ENCODE measurements at places on chromosomes 6 and 20.
A peak's percentile ranks its signal among the peaks of the same experiment; 100 is the strongest.

DNA sequence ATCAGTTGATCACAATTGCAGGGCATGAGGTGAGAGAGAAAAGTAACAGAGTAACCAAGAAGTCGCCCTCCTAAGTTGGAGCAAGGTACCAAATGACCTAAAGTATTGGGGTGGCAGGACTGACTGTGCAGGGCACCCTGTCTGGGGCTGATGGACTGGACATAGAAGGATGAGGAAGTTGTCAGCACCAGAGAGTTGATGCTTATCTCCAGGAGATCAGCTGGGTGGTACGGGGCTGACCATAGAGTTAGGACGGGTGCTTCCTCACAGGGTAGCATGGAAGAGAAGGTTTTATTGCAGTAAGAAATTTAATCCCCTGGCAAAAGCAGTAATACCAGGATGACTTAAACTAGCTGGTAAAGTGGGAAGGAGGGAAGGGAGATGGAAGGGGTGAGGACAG lies 66.7 kb downstream of the TMEM170B start:
- DNase-seq = no peak

DNA sequence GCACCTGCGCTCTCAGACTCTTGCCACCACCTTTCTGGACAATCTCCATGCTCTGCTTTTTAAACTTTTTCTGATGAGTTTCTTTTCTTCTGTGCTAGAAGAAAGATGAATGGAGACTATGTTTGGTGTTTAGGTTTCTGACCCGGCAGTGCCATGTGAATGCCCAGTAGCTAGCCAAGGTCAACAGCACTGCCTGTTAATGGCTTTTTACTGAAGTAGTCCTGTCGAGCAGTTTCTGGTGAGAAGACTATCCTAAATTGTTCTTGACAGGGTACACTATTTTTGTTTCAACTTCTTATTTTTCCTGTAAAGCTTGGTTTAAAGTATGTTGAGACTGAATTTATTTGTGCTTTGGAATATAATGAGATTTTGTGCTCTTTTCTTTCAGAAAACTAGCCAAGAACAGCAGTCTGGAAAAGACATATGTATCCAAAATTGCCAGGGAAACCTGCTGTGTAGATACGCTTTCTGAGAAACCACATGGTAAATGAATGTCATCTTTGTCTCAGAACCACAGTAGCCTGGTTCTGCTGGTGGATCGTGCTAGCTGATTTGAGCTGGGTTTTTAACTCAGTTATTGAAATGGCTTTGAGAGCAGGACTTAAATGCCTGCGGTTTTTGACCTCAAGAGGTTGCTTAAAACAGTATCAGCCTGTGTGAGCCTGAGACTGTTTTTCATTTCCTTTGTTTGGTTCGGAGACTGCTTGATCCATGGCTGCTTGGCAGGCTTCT lies 48.1 kb downstream of the KCNS1 start:
- no peak for DNase-seq

DNA sequence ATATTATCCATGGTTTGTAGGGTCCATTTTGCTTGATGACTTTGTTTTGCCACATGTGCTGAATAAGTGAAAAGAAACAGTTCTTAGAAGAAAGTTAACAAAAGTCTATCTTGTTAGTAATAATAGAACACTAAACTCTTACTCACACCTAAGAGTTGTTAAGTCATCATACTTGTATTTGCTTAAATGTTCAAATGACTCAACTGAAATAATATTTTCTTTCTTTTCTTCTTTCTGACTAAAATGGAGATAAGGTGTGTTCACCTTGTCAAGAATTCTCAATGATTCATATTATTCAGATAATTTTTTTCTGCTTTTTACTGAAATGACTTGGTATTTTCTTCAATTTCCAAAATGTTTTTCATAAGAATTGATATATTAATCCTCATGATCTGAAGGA lies 327.2 kb downstream of the HTR1B start:
- DNase-seq = no peak

GRCh38 chr20:41935259-41935791 lies 317.1 kb upstream of the CHD6 start:
- no peak for DNase-seq

GRCh38 chr20:4717816-4718570 lies 3.7 kb upstream of the PRND start:
- no peak for DNase-seq

- no peak for DNase-seq
Observed at GRCh38 chr6:52512199-52512598, 64.7 kb downstream of the TRAM2 start.

DNA sequence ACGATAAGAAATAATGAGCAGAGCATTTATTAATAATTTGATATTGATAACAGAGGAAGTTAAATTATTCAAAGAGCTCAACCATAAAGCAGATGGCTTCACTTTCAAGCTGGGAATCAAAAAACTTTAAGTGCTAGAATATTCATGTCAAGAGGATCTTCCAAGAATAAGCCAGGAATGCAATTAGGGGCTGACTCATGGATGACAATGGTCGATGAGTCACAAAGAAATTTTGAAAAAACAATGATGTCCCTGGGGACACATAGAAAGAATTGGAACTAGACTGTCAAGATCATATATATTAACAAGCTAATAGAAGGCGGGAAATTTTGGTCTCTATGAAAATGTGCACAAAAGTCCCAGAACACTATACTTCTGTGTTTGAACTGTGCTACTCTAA lies 304.1 kb downstream of the LAMA2 start:
- DNase-seq = no peak

DNA sequence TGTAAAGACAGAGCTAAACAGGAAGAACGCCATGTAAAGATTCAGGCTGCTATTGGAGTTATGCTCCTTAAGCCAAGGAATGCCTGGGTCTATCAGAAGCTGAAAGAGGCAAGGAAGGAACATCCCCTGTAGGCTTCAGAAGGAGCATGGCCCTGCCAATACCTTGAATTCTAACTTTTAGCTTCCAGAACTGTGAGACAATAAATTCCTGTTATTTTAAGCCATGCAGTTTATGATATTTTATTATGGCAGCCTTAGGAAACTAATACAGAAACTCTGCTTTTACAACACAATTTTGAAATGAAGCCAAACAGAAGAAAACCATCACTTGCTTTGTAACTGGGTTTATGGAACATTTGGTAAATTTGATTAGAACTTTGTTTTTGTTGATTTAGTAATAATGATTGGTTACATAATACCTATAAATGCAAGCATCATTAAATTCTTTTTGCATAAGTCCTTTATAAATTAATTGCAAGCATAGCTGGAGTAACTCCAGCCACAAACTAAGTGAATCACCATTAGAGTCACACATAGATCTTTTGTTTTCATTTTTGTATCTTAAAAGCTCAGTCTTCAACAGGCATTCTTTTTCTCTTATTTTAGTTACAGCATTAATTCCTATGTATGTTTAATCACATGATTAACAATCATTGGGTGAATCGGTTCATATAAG lies 33.5 kb upstream of the TSPYL1 start:
- no peak for DNase-seq

DNA sequence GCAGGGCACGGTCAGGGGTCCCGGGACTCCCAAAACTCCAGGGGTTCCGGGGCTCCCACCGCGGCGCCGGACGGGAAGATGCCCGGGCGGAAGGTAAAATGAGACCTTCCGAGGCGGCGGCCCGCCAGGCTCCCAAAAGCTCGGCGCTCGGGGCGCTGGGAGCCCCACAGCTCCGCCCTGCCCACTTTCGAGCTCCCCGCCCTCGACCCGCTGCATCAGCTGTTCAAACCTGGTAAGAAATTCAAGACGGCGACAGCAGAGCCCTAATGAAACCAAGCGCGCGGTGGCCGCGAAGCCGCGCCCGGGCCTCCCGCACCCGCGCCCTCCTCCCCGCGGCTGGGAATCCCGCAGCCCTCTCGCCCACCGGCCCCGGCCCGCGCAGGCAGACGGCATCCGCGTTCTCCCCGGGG lies 369 bp downstream of the SLC4A11 start:
- no peak for DNase-seq

DNA sequence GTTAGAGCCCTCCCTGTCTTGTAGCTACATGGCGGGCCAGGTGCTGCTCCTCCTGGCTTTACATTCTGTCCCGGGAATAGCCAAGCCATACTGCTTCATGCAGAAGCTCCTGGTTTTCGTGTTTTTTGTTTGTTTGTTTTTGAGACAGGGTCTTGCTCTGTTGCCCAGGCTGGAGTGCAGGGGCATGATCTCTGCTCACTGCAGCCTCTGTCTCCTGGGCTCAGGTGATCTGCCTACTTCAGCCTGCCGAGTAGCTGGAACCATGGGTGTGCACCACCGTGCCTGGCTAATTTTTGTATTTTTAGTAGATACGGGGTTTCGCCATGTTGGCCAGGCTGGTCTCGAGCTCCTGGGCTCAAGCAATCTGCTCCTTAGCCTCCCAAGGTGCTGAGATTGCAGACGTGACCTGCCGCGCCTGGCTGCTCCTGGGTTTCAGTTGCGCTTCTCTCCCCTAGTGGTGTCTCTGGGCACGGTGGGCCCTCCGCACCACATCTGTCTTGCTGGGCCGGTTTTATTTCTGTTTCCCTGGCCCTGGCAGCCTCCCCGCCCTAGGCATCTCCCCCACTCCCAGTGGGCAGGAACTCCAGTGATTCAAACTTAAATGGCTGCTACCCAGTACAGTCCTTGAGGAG lies 12.9 kb downstream of the CDYL start:
- no peak for DNase-seq

- peak; percentile 69 for DNase-seq
Observed at GRCh38 chr6:139846538-139847456, 472.3 kb upstream of the CITED2 start.

DNA sequence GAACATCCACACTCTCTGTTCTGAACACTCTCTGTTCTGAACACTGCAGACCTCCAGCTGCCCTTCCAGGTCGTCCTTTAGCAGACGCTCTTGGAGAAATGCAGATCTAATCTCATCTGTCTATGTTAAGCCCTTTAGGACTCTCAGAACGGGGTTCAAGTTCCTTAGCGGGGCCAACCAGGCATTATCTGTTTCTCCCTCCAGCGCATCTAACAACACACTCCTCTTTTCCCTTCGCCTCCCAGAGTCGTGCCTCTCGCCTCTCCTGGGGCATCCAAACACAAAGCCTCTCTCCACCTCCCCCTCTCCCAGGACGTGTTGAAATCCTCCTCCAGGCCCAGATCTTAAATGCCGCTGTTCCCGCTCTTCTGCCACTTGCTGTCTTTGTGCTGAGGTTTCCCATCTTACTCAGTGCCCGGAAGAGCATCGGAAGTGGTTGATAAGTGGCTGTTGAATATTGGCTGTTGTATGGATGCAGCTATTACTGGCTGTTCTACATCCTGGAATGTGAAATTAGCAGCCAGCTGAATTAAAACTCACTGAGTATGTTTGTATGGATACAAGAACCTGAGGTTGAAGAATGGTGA lies 108.4 kb upstream of the GGTLC1 start:
- no peak for DNase-seq

GRCh38 chr20:24695529-24696225 lies 226.2 kb downstream of the SYNDIG1 start:
- no peak for DNase-seq

GRCh38 chr6:152461556-152461955 lies 175.6 kb downstream of the SYNE1 start:
- no peak for DNase-seq

DNA sequence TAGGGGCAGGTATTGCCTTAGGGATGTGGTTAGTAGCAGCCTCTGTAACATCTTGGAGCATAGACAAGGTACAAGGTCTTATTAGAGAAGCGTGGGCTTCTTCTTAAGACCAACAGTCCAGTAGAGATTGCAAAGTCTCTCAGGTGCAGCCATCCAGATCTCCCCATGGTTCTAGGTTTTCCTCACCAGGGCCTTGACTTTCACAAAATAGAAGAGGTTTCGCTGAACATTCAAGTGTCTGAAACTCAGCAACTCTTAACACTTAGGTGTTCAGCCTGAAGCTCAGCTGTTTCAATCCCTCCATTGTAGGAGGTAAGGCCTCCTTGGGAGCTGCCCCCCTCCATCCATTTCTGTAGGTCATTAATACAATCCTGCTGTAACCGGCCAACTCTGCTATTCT lies 44.4 kb downstream of the GOPC start:
- no peak for DNase-seq

- no peak for DNase-seq
Observed at GRCh38 chr20:34369265-34369664, 6.2 kb downstream of the ITCH start.

DNA sequence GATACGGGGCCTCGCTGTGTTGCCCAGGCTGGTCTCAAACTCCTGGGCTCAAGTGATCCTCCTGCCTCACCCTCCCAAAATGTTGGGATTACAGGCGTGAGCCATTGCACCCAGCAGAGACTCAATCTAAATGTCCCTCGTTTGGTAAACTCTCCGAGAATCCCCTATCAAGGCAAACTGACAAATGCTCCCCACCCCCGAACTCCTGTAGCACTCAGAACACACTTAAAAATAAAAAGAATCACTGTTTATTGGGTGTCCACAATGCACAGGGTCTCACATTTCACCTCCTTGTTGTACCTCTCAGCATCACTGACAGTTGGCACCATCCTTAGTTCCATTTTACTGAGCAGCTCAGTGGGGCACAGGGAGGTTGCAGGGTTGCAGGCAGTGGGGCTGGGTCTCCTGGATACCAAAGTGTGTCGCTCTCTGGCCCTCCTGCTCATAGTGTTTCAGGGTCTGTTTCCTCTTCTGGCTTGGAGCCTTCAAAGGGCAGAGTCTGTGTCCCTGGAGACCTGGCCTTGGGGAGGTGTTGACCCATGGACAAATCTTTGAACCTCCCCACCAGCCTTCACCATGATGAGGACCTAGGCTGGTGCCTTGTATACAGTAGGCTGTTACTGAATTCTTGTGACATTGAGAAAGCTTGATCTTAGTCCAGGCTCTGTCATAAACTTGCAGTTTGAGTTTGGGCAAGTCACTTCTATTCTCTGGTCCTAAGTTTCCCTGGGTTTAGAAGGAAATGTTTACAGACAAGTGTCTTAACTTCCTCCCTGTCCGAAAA lies 8.5 kb upstream of the SRC start:
- DNase-seq = no peak

DNA sequence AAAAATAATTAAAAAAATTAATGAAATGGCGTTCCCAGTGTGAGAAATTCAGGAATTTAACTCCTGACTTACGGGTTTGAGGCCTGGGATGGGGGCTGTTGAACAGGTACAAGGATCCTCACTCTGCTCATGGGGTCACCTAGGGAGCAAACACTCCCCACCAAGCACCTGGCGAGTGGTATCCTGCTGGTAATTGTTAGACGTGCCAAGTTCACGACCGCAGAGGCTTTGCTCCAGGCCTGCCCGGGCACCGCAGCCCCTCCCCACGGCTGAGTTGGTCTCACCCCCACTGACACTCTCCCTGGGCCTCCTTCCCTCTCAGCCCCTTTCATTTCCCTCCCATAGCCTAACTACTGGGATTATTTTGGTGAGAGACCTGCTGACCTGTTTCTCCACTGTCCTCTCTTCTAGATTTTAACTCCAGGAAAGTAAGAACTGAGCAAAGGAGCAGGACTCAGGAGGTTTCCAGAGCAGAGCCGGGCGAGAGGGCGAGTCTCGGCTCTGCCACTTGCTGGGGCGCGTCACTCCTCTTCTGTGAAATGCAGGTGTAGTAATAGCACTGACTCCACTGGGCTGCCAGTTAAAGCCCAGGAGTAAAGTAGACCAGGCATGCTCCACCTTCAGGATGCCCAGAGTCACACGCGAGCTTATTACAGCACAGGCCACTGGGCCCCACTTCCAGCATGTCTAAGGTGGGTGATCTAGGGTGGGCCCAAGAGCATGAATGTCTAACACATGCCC lies 22.8 kb downstream of the BMP7 start:
- no peak for DNase-seq

GRCh38 chr6:28330041-28330440 lies 5.9 kb downstream of the ZSCAN31 start:
- DNase-seq = no peak

- DNase-seq = no peak
Observed at GRCh38 chr6:8588176-8588575, 152.8 kb upstream of the SLC35B3 start.

GRCh38 chr20:709423-709822 lies 33.8 kb upstream of the SCRT2 start:
- no peak for DNase-seq

- no peak for DNase-seq
Observed at GRCh38 chr6:132484680-132485018, 28.3 kb downstream of the STX7 start.

Measured in large intestine (tissue), 12 donors.